ENCODE measurements at places on chromosomes 7 and 10. TPM values are rescaled to one million over a fixed set of nuclear protein-coding genes. Genes with fewer than 3 reads are reported as not detected.
A peak's percentile ranks its signal among the peaks of the same experiment; 100 is the strongest.

DNA sequence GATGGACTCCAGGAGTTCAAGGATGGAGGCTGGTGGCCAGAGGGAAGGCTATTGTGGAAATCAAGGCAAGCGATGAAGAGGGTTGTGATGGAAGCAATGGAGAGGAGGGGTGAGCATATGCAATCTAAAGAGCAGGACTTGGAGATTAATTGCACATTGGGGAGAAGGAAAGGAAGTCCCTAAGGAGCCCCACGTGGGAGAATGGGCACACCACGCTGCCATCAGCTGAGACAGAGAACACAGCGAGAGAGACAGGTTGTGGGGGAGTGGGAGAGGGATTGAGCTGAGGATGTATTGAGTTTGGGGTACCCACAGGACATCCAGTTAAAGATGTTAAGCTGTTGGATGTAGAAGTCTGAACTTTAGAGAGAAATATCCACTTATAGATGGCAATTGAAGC, 73.6 kb downstream of the TMEM178B start:
- no peak for DNase-seq

GRCh38 chr10:110022716-110023504, 15.1 kb downstream of the ADD3 start:
- DNase-seq = no peak

DNA sequence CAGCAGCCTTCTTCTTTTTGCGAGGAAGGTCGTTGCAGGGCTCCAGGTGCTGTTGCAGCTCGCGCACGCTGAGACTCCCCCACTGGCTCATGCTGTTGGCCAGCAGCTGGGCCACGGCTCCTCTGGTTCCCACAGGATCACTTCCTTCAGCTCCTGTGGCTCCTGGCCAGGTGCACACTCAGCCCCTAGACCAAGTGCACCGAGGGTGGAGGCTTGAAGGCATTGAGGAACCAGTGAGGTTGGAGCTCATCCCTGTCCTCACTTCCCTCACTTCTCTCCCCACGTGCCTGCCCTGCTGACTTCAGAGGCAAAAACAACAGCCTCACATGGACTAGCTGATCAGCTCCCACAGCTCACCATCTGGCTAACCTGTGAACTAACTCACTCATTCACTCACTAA, 46.2 kb upstream of the ADRB1 start:
- no peak for DNase-seq

DNA sequence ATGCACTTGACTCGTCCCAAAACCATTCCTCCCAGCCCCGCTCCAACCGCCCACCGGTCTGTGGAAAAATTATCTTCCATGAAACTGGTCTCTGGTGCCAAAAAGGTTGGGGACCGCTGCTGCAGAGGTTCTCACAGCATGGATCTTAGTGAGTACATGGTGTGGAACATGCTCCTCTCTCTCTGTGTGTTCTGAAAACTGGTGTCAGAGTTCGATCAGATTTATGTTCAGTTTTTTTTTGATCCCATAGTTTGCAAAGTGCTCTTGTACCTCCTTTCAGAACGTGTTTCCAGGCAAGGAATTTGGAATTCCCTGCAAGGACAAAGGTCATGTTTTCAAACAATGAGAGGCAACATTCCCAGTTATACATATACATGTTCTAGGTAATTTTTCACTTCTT, 61.2 kb upstream of the FAM171A1 start:
- DNase-seq = no peak

DNA sequence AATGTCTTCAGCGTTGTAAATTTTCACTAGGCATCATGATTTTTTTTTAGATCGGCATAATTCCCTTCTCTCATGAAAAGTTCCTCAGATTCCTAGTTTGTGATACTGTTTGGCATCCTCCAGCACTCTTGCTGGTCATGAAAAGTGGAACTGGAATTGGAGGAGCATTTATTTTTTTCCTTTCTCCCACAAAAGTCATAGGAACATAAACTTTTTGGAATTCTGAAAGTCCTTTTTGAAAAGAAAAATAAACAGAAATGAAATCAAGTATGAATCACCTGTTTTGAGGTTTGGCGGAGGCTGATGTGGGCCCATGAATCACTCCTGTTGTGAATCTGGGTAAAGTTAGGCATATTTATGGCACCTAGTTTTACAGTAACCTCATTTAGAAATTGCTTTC, 17.7 kb downstream of the CACNB2 start:
- no peak for DNase-seq

- DNase-seq = no peak
Measured at GRCh38 chr7:39428221-39428620, 138.0 kb upstream of the YAE1 start.

DNA sequence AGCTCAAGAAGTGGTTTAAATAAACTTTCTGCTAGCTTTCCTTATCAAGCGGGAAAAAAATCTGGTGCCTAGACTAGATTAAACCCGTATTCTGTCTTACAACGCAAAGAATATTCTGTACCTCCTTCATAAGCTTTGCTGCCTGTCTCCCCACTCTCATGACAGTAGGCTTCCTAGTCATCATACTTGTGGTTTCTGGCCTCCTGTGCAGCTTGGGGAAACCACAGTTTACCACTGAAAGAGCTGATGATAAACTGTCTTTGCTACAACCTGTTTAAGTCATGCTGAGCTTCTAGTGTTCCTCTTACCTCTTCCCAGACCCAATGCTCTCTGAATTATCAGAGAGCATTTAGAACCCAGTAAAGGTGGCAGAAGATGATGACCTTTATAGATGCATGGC, 55.0 kb downstream of the PODXL start:
- DNase-seq = peak; percentile 67

DNA sequence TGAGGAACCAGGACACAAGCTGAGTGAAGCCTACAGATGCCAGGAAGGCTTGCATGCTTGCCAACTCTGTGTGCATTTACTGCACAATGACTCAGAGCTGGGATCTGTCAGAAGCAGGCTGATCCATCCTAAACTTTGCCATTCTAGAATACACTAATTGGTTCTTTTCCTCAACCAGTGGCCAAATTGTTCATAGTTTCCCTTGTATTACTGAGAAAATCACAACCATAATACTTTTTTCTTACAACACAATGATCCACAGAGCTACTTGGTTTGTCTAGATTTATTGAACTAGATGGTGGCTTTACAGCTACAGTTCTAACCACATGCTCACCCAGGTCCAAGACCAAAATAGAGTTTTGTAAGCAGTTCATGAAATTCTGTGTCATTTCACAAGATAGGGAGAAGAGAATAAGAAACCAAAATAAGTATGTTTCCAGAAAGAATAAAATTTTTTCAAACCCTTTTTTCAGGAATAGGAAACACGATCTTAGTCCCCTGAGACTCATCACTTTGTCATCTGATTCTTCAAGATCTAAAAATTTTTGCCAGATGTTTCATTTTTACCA, 21.0 kb upstream of the LRRC17 start:
- no peak for DNase-seq

DNA sequence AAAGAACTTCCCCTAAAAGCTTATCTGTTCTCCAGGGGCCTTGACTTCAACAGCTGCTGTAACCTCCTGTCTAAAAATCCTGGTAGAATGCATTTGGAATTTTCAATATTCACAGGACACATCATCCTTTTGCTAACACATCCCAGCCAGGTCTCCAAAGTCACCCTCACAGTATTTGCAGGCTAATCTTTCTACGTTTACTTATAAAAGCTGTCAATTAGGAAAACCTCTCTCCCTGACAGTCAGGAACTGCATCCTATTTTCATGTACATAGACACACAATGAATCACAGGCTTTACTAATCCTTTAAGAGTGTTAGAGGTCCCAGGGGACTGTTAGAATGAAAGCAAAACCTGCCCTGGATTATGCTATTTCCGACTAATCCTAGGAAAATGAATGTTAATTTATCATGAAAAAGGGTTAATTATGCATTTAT, 102.2 kb downstream of the GFRA1 start:
- no peak for DNase-seq

DNA sequence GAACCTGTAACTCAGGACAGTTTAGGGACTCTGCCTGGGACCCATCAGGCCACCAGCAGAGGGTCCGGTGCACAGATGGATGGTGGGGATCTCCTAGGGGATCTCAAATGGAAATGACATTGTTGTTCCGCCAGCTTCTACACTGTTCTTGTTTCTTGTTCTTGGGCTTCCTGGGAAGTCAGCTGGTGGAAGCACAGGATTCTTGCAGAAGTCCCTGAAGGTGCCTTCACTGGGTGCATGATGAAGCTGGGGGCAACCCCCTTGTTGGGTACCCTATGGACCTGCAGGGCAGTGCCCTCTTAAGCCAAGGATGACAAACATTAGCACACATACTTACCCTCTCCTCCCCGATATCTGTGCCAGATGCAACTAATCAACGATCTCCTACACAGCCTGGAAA, 18.6 kb downstream of the SFTPD start:
- no peak for DNase-seq

DNA sequence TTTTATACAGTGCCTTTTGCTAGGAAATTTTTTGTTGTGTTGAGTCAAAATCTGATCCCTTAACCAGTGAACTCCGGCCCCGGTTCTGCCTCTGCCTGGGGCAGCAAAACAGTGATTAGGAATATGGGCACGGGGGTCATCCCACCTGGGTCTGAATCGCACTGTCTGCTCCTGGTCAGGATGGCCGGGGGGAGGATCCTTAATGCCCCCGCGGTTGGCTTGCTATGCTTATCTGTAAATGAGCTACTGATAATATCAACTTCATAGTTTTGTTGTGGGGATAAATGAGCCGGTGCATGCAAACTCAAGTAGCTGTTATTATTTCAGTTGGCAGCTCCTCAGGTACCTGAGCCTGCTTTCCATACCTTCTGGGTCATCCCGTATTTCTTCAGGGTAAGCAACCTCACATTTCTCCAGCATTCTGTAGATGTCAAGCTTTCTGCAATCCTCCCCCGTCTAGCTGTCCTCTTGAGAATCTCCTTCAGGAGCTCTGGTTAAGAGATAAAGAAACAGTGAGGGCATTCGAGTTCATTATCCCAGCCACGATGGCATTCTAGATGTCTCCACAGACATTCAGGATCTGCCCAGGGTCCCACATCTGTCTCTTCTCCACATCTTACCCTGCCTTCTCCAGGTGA, 592.2 kb downstream of the SDK1 start:
- DNase-seq = no peak

Gene PPRC1
- 45.1 TPM for total RNA-seq

Gene VWA2
- total RNA-seq = not detected

Gene SPDYE6
- total RNA-seq = not detected
